ENCODE measurements at places on chromosomes 11 and 22.

DNA sequence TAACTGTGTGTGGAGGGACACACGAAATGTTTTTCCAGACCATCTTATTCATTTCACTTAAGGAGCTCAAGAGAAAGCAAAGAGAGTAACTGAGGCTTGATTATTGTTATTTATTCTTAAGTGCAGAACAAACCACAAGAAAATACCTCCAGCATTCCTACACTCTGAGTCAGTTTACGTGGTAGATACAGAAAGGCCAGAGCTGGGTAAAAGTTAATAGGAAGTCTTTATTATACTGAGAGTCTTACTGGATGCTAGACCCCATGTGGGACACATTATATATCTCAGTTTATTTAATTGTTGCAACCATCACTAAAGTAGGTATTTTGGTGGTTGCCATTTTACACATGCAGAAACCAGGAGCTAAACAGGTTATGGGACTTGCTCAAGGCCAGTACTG, 261.4 kb upstream of the POU2AF2 start:
- no peak for DNase-seq

- DNase-seq = no peak
Observed at GRCh38 chr11:70720281-70720680, 322.0 kb downstream of the CTTN start.

DNA sequence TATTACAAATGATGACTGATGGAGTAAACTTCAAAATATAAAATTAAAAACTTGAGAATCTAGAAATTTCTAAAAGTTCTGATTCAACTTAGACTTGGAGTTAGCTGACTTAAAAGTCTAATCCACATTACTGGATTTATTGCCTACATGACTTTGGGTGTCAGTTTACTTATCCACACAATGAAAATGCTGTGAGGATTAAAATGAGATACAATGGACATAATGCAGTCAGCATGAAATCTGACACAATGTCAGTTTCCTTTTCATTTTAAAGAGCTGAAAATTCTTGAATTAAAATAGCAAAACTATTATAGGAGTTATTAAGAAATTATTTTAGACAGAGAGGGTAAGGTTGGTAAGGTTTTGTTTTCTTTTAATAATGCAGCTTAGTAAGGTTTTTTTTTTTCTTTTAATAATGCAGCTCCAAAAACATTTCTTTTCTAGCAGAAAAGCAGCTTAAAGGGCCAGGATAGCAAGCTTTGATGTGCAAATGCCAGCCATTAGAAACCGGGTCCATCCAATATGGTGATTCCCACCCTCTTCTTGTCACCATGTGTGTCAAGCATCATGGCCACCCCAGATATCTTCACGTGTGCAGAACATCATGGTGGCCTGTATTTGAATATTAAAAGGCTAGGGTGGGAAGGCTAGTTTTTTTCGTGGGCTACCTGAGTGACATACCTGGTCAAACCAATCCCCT, 18.9 kb downstream of the APIP start:
- DNase-seq = no peak

GRCh38 chr22:42321908-42322561, 51.6 kb upstream of the TCF20 start:
- DNase-seq = no peak

GRCh38 chr11:32353884-32354283, 81.5 kb downstream of the WT1 start:
- no peak for DNase-seq

- DNase-seq = no peak
Observed at GRCh38 chr11:73099512-73100266, 42.4 kb downstream of the FCHSD2 start.

DNA sequence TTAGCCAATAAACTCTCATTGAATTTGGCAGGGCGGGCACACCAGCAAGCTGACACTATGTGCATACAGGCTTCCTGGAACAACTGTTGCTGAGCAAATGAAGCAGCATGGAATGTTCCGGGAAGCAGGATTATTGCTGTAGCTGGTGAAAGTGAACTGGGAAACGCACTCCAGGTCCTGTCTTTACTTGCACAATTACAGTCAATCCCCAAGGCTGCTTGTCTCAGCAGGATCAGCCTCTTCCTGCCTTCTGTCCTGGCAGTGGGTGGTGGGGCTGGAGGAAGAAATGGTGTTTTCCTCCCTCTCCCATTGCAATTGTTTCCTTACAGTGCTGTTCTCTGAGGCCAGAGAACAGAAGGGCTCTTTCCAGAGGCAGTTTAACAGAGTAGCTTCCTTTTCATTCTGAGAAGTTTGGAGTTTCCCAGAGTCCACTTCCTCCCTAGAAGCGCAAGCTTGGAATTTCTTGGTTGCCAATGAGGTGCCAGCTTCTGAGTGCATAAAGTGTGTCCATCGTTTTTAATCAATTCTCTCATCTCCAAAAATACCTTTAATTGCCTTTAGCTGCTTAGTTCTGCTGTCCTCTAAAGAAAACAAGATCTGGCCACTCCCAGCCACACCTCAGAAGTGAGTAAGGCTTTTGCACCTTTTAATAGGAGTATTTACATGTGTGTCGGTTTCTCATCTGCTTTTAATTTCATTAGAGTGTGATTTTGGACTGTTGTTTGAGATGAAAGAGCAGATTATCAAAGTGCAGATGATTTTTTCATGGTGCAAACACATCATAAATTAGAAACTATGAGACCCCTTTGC, 19.9 kb downstream of the CD44 start:
- DNase-seq = no peak

- DNase-seq = peak; percentile 72
Observed at GRCh38 chr11:64233913-64234586, at the start of gene VEGFB. Gene VEGFB (plus strand): TSS chr11:64234584. CDS start chr11:64234834, 250 bp downstream.

DNA sequence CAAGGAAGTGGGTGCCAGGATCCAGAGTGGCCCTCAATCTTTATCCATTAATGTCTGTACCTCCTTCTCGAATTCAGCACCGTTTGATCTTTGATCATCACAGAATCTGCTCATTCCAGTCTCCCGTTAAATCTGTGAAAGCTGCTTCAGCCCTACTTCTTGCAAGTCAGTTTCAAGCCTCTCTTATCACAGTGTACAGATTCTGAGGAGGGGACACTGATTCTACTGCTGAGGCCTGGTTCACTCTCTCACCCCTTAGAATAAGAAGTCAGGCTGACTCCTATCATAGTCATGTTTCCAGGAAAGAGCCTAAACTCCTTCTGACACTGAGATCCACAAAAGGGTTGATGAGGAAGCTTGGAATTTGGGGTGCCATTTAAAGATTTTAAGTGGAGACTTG, 39.0 kb downstream of the MAML2 start:
- DNase-seq = no peak

GRCh38 chr22:43526946-43527345, 115.1 kb downstream of the MPPED1 start:
- DNase-seq = no peak

DNA sequence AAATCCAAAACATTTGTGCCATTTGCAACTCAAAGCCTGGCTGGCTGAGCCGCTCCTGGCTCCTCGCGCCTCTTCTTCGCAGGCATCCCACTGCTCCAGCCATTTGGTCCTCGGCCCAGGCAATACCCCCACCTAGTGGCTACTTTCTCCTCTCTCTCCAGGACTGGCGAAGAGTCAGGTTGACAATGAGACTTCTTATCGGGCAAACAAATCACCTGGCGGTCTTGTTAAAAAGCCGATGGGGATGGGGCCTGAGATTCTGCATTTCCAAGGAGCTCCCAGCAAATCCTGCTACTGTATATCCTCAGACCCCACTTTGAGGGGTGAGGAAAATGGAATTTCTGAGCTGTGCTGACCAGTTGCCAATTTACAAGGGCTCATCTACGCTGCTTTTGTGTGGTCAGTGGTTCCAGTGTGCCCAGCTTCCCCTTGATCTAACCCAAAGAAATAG, 89.0 kb downstream of the ISX start:
- no peak for DNase-seq

DNA sequence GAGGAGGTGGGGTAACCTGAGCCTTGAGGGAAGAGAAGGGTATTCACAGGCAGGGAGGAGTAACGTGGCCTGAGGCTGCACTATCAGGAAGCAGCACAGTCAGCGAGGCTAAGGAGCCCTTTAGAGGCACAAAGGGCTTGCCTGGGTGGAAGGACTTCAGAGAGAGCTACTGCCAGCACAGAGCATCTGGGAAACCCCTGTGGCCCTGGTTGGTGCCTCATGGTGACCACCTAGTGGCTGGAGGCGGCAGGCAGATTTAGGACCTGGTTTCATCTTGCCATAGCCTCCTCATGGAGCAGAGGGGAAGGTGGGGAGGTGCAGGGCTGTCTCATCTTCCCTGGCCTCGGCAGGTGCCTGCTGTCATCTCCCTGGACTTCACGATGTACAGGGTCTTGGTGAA, 64.5 kb downstream of the MPPED1 start:
- no peak for DNase-seq

DNA sequence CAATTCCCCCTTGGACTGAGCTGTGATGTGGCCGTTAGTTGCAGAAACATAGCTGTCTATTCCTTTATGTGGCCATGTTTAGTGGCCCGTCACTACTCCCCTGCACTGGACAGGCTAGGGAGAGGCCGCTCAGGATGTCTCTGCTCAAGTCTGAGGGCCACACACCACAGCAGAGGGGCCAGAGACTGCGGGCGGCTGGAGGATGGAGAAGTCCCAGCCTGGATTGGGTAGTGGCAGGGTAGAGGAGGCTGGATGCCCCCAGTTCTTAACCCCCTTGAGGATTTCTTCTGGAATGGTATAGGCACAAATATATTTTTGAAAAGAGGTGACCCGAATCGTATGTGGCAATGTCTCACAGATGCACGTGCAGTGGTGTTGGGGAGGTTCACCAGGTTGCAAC, 116.4 kb upstream of the B3GAT1 start:
- no peak for DNase-seq

DNA sequence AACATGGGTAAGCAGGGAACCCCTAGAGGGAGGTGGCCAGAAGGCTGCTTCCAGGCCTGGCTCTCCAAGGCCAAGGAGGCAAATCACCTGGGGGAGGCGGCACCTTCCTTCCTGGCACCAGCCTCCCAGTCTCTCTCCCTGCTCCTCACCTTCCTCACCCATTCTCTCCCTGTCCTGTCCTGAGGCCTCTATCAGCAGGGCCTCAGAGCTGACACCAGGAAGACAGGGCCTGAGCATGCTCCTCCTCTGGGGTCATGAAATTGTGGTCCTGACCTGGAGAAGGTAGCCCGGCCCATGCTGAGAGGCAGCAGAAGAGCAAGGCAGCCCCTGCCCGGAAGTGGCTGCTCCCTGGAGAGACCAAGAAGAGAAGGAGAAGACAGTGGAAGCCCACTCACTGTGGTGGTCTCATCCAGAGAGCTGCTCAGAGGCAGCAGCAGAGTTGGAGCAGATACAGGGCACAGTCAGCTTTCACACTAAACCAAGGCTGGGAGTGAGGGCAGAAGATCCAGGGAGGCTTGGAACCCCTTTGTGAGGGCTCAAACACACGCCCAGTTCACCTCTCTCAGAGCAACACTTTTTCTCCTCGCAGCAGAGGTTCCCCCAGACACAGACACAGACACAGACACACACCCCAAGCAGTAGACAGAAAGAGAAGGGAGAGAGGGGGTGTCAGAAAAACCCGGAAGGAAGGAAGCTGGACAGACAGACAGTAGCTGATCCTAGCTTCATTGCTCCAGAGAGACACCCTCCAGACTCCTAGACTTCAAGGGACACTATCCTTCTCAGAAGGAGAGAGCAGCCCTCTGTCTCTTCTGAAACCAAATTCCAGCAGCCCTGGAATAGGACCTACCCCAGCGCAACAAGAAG, 1.8 kb downstream of the BCL9L start:
- no peak for DNase-seq

DNA sequence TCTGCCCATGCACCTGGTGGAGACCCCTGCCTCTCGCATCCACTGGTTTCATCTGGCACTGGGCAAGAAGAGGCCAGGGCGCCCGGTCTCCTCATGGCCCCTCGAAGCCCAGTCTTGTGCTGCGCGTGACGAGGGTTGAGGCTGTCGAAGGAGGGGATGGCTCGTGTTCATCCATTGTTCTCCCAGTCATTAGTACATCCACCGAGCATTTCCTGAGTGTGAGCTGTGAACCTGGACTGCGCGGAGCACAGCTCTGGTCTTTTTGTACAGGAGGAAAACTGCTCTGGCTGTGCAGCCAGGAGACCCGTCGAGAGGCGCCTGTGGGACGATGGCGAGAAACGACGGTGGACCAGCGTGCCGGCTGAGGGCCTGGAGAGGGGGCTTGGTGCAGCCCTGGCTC, 6.8 kb downstream of the CACNA1I start:
- no peak for DNase-seq

- no peak for DNase-seq
Observed at GRCh38 chr22:47858773-47859306, 1096.4 kb downstream of the TBC1D22A start.

DNA sequence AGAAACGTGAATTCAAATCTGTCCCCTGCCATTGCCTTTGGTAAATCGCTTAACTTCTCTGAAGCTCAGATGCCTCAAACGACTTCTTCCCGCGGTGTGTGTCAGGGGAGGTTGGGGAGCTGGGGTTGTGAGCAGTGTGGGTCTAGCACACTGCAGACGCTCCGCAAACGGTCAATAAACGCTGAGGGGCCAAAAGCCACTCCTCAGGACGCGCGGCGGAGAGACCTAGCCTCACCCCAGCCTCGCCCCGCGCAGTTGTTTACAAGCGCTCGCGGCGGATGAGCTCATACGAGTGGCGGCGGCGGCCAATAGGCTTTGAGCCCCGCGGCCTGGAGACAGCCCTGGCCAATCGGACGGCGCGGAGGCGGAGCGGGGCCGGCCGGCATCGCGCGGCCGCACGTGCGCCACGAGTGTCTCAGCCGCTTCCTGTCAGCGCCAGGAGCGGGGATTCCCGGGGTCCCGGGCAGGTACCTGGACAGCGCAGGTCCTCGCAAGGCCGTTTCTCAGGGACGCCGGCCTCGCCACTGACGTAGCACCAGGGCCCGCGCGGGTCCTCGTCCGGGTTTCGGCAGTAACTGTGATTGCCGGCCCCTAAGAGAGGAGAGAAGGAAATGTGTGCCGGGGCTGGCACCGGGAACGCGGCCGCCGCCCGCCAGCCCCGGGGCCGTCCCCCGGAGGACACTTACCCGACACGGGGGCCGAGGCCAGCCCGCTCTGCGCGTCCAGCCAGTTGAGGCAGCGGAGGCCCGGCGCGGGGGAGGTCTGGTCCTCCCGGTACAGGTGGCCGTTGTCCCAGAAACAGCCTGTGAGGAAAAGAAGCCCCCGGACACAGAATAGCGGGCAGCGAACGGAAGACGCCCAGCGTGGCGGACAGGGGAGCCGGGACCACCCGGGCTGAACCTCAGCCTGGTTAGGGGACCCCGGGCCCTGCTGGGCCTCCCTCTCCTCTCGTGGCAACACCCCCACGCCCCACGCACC, 1.5 kb downstream of the PIK3IP1 start:
- DNase-seq = peak; percentile 89

- DNase-seq = no peak
Observed at GRCh38 chr11:120622189-120622875, 110.8 kb downstream of the GRIK4 start.

DNA sequence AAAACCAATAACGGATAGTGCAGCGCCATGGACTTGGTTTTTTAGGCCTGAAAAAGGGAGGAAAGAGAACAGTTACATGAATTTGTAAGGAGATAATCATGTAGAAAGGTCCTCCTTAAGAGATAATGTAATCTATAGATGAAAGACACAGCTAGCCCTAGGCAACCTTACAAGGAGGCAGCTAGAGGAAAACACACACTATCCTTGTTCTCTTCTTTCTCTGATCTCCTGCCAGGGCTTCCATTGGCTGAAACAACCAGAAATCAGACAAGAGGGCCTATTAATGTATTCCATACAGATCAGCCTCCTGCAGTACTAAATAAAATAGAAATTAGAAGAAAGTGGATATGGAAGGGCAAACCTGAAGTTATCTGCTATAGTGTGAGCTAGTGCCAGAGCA, 53.0 kb downstream of the KCNA4 start:
- no peak for DNase-seq
